Neural progenitor cell (in vitro differentiated cells): ENCODE measurements at places on chromosomes 1 and 21. TPM values are rescaled to one million over a fixed set of nuclear protein-coding genes. Genes with fewer than 3 reads are reported as not detected.

Gene DENND1B
- total RNA-seq = 12.2 and 13.1 TPM in 2 replicates

Gene ATP1A4
- total RNA-seq = 0.17 and 0.62 TPM in 2 replicates

Gene NR1I3
- not detected in 2 replicates for total RNA-seq

Gene IFFO2
- total RNA-seq = 0.65 and 1.5 TPM in 2 replicates

Gene NPHS2
- not detected in 2 replicates for total RNA-seq

Gene HCN3
- 1.9 and 5.9 TPM in 2 replicates for total RNA-seq

GRCh38 chr1:13896932-13897331 is 196.9 kb downstream of the PRDM2 start:
- DNase-seq = no peak

DNA sequence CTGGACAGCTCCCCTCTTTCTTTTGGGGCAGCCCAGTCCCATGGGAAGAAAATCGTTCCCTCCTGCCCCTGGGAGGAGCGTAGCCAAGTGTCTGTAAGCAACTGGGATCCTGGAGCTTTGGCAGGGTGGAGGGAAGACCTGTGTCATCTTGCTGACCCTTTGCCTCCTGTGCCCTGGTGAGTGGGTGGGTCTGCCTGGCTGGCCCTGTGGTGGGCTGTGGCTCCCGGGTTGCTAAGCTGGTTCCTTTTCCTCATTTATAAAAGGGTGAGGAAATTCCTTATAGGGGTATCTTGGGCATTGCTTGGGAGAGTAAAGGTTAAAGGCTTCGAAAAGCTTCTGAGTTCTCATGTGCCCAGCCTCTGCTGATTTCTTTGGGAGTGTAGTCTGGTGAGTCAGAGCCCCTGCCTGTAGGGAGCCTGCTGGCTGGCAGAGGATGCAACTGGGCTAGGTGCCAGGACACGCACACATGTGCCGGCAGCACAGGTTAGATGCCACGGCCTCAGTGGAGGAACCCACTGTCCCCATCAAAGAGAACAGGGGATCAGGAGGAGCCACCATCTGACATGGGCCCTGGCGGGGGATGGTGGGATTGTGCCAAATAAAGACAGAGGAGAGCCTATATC is 85.2 kb downstream of the ARHGEF10L start:
- no peak for DNase-seq

DNA sequence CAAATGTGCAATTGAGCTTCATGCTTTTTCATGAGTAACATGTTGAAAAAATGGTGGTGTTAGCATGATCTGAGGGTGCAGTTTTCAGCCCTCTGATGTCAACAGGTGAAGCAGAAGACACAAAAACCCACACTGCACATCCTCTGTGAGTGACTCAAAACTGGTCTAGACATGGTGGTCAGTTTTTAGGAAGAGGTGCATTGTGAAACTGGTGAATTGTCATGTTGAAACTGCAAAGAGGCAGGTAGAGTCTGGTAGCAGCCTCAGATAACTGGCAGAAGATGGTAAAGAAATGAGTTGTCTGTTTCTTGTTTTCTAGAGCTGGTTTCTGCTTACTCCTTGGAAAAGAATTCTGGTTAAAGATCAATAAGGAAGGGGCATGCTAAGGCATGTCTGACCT is 97.3 kb upstream of the HMCN1 start:
- no peak for DNase-seq

DNA sequence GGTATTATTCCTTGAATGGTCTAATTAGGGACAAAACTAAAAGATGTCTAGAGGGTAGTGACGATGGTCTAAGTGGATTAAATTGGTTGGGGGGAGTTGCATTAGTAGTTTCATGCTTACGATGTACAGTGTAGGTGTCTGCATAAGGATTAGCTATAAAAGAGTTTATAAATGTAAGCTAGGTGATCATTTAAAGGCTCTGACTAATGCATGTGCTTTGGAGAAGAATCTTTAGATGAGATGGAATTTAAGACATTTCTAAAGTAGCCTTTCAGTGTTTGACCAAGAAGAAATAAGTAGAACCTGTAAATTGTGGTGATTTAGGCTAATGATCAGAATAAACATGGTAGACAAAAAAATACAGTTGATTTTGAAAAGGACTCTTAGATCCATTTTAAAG is 7.4 kb downstream of the SYT14 start:
- DNase-seq = no peak
